ENCODE measurements at places on chromosomes 6 and 20. TPM values are rescaled to one million over a fixed set of nuclear protein-coding genes. Genes with fewer than 3 reads are reported as not detected.

BMP7 gene
- not detected for total RNA-seq

SCUBE3 gene
- total RNA-seq: 153 TPM

ANKRD6 gene
- 14.9 TPM for total RNA-seq

PRDM13 gene
- not detected for total RNA-seq

Data from smooth muscle cell of the pulmonary artery (primary cell).